HFFc6 (cell line): ENCODE measurements at places on chromosomes 6 and 20. TPM values are rescaled to one million over a fixed set of nuclear protein-coding genes. Genes with fewer than 3 reads are reported as not detected.

GRCh38 chr20:58143531-58143930 is 84.9 kb downstream of the ANKRD60 start:
- no peaks in the 10 kb centered on the region for H3K36me3 ChIP-seq
- H3K4me3 ChIP-seq = no peak overlapping the region
- H3K27me3 ChIP-seq = peaks cover 52% of the 10 kb centered on the region
- no peak overlapping the region for H3K27ac ChIP-seq

C6orf132 gene
- total RNA-seq = 4.9 to 5.3 TPM (median 5.0 TPM) in 3 replicates

- no peak for DNase-seq
- H3K27ac ChIP-seq = no peak overlapping the region
- no peaks in the 10 kb centered on the region for H3K36me3 ChIP-seq
- H3K27me3 ChIP-seq = peaks cover 43% of the 10 kb centered on the region
- peak overlapping the region; percentile 82 for H3K4me3 ChIP-seq
These were observed 87.7 kb downstream of the TMEM242 start for GRCh38 chr6:157235600-157236039.

GRCh38 chr6:118659513-118660217 is 8.3 kb upstream of the CEP85L start:
- H3K27me3 ChIP-seq = peaks cover 2% of the 10 kb centered on the region; the same call in 1 of the 2 replicates
- peaks cover 8% of the 10 kb centered on the region; the same call in 1 of the 2 replicates for H3K4me1 ChIP-seq
- no peak overlapping the region for H3K4me3 ChIP-seq
- no peaks in the 10 kb centered on the region for H3K36me3 ChIP-seq
- H3K27ac ChIP-seq = no peak overlapping the region

UTRN gene
- 97.3 to 99.6 TPM (median 99.6 TPM) in 3 replicates for total RNA-seq

DNA sequence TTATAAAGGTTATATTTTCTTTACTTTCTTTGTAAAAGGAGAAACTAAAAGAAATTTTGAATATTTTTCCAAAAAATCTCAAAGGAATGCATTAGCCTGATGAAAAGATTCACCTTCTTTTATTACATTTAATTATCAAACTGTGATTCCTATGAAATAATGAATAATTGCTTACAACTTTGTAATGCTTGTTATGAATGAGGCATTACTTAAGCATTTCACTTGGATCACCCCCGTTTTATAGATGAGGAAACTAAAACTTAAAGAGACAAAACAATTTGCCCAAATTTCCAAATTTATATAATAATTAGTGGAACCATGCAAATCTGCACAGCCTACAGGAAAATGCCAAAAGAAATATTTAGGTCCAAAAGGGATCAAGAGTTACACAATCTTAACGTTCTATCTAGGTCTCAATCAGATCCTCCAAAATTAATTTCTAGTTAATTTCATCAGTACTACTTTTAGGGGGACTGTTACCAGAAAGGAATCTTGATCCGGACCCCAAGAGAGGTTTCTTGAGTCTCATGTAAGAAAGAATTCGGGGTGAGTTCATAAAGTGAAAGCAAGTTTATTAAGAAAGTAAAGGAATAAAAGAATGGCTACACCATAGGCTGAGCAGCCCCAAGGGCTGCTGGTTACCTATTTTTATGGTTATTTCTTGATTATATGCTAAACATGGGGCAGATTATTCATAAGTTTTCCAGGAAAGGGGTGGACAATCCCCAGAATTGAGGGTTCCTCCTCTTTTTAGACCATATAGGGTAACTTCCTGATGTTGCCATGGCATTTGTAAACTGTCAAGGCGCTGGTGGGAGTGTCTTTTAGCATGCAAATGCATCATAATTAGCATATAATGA is 288.0 kb downstream of the ADGB start:
- no peak overlapping the region for H3K4me3 ChIP-seq
- H3K27ac ChIP-seq = no peak overlapping the region
- no peaks in the 10 kb centered on the region for H3K27me3 ChIP-seq
- no peaks in the 10 kb centered on the region for H3K36me3 ChIP-seq
- peaks cover 41% of the 10 kb centered on the region for H3K4me1 ChIP-seq

GRCh38 chr6:44935693-44936300 is 392.3 kb upstream of the RUNX2 start:
- H3K27me3 ChIP-seq = no peaks in the 10 kb centered on the region; the same call in 1 of the 2 replicates
- H3K4me1 ChIP-seq = no peaks in the 10 kb centered on the region
- H3K27ac ChIP-seq = no peak overlapping the region
- H3K36me3 ChIP-seq = peaks cover under 1% of the 10 kb centered on the region; the same call in 1 of the 2 replicates

DNA sequence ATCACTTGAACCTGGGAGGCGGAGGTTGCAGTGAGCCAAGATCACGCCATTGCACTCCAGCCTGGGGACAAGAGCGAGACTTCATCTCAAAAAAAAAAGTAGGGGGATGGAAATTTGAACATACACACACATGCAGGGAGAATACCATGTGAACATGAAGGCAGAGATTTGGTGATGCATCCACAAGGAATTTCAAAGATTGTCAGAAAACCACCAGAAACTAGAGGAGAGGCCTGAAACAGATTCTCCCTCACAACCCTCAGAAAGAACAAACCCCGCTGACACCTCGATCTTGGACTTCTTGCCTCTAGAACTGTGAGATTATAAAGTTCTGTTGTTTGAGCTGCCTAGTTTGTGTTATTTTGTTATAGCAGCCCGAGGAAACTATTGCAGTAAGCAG is 125.5 kb downstream of the GPX5 start:
- DNase-seq = no peak
- H3K4me1 ChIP-seq = peaks cover 19% of the 10 kb centered on the region
- no peak overlapping the region for H3K27ac ChIP-seq

HSPA1A gene
- total RNA-seq = 81.5 to 105 TPM (median 83.8 TPM) in 3 replicates

GRCh38 chr6:11362564-11362963 is 130.1 kb upstream of the NEDD9 start:
- no peak overlapping the region for H3K4me3 ChIP-seq
- H3K27me3 ChIP-seq = no peaks in the 10 kb centered on the region
- H3K36me3 ChIP-seq = no peaks in the 10 kb centered on the region
- peaks cover 20% of the 10 kb centered on the region for H3K4me1 ChIP-seq
- no peak overlapping the region for H3K27ac ChIP-seq
- DNase-seq = no peak
